ENCODE measurements at places on chromosomes 5 and 9.
A peak's percentile ranks its signal among the peaks of the same experiment; 100 is the strongest.

GRCh38 chr5:67102708-67103107 is 93.9 kb downstream of the CD180 start:
- no peak for DNase-seq

DNA sequence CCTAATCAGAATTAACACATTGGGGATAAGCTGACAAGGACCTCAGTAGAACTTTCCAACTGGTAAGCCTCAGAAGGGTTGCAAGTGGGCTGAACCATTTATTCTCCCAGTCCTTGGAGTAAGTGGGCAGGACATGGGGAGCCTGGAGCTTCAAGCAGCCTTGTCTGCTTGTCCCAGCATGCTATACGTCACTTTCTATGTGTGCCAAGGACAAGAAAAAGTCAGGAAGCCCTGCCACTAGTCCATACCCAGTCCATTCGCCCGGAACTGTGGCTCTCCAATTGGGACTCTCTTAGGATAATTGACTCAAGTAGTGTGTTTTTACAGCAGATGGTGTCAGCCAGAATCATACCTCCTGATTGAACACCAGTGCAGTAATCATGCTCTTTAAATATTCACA is 62.6 kb upstream of the FRRS1L start:
- no peak for DNase-seq

DNA sequence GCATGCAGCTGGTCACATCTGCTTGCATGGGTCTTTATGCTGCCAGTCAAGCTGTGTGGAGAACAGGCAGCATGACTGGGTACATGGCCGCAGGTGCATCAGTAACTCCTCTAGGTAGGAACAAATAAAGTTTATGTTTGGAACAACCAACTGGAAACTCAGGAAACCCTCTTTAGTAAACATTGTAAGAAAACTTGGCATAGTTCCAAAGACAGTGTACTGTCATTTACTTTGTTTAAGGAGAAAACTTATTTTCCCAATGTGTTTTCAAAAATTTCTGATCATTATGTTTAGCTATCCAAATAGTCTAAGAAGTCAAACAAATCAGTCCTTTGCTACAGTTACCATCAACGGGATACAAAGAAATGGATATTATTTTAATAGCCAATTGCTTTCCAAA is 386.0 kb downstream of the CHSY3 start:
- no peak for DNase-seq

DNA sequence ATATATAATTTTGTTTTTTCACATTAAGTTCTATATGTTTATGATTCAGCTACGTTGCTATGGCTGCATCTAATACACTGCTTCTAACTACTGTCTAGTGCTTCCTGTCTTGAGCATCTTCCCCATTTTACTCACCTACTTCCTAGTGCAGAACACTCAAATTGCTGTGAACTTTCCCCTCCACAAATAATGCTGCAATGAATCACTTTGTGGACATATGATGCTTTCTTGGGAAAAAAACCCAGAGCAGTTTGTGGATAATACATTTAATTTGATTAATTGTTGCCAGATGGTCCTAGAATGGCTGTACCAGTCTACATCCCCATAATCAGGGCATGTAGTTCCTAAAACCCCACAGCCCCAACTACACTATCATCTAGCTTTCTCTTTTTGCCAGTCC is 18.5 kb downstream of the CD180 start:
- DNase-seq, result no peak

- DNase-seq, result no peak
These were observed 270.6 kb downstream of the MLLT3 start for GRCh38 chr9:20351715-20352114.

DNA sequence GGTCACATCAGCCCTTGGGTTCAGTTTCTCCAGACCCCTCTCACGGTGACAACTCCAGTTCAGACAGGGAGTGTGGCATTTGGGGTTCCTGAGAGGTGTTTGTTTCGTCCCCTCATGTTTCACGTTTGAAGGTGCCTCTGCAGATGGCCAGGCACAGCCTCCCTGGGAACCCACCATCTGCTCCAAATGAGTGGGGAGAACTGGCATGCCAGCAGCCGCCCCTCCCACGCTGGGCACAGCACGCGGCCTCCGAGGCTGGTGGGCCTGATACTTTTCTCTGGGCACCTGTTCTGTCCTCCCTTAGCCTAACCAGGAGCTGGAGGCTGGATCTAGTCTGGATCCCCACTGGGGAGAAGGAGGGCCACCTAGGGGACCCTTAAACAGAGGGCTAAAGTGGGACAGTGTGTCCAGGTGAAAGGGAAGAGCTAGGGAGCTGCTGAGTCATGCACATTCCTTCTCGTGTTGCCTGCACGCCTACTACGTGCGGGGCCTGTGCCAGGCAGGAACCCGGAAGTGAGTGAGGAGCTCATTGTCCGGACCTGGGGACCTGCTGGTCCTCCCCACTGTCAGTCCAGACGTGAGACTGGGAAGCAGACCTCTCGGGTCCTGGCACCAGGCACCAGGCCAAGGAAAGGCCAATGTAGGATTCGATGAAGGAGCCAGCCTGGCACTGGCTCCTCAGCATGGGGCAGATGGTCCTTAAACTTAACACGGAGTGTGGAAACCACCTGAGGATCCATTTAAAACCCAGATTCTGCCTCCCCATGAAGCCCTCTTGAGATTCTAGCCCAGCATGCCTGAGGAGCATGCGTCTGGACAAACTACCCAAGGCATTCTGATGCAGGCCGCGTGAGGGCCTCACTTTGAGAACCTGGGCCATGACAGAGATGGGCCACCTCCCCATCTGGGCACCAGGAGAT is 11.7 kb downstream of the DNM1 start:
- no peak for DNase-seq

GRCh38 chr9:88738709-88739108 is 203.7 kb downstream of the NXNL2 start:
- no peak for DNase-seq

GRCh38 chr9:96626912-96627311 is 7.3 kb upstream of the CDC14B start:
- DNase-seq, result no peak

DNA sequence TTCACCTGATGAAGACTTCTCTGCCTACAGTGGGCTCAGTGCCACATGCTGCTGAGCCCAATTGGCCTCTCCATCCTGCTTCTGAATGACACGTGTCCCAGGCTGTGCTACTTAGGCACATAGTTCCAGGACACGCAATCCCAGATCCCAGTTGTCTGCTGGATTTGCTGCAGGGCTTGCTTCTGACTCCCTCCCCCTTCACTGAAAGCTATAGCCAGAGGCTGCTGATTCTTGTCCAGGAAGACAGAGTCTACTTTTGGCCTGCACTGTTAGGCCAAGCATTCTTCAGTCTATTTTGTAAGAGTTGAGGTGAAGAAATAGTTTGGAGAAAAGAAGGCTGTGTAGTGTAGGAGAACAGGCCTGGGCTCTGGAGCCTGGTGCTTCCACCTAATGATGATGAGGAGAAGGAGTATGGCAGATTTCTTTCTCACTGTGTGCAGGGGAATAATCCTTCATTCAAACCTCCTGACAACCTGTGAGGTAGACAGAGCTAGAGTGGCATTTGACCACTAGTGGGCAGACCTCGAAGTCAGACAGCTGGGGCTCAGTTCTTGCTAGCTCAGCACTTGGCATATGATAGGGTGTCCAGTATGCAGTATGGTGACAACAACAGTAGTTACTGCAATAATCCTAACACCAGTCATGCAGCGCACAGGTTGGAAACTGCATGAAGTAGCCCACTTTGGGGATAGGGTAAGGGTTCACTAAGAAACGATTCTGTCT is 19.5 kb upstream of the ASPN start:
- no peak for DNase-seq

- DNase-seq, result no peak
These were observed 157.1 kb downstream of the ARRDC3 start for GRCh38 chr5:91225848-91226686.

DNA sequence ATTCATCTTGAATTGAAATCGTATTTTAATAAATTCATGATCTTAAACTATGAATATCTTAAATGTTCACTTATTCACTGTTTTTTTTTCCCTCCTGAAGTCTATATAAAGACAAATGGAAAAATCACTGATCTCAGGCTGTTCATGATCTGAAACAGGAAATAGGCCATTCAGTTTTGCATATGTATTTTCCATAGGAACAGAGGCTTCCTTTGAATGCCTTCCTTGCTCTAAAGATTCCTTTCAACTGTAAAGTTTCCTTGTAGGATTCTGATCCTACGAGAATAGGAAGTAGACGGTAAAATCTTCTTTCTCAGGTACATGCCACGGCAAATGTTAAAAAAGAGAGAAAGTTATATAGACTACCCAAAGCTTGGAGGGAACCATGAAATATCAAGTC is 194.4 kb upstream of the PPP1R2B start:
- DNase-seq, result no peak

DNA sequence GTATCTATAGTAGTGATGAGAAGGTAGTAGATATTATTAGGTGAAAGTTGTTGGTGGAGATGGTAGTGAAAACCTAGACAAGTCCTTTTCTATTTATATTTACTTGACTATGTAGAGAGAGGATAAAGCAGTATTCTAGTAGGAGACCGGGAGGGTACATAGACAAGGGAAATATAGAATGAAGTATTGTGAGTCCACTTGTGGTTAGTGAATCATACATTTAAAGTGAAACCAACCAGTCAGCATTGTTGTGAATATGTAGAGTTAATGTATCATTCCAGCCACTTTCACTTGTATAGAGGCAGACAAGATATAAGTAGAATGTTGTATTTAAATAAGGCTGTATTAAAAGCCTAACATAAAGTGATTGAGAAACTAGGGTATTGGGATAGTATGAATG is 1711.3 kb upstream of the ACO1 start:
- no peak for DNase-seq

- DNase-seq, result no peak
These were observed 6.7 kb downstream of the SLCO4C1 start for GRCh38 chr5:102289251-102289899.

DNA sequence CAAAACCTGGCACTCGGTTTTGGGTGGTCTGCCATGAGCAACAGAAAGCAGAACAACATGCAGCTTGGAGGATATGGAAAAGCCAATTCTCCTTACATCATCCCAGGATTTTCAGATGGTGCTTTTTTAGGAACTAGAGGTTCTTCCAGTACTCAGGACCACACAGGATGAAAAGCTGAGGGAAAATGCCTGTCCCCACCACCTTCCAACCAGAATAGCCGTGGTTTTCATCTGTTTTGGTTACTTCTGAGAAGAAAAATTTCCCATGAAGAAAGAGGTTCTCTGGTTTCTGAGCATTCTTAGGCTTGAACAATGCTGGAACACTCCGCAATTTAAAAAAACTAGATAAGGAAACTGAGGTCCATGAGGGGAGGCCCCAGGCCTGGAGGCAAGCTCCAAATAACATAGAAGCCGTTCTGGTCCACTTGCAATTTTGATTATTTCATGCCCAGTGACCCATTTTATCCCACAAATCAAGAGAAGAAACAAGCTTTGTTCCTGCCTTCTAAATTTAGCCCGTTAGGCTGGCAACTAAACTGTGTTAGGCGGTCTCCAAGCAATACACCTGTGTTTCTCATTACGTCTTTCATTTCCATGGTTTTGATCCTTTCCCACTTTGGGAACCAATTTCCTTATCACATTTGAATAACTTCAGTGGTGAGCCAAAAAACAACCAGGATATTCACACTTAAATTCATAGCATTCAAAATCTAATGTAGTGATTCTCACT is 79.2 kb upstream of the SPIN1 start:
- DNase-seq, result no peak

- no peak for DNase-seq
These were observed 484.9 kb downstream of the BNC2 start for GRCh38 chr9:16385590-16385989.

GRCh38 chr9:32965999-32966722 is 35.3 kb downstream of the APTX start:
- DNase-seq, result no peak

DNA sequence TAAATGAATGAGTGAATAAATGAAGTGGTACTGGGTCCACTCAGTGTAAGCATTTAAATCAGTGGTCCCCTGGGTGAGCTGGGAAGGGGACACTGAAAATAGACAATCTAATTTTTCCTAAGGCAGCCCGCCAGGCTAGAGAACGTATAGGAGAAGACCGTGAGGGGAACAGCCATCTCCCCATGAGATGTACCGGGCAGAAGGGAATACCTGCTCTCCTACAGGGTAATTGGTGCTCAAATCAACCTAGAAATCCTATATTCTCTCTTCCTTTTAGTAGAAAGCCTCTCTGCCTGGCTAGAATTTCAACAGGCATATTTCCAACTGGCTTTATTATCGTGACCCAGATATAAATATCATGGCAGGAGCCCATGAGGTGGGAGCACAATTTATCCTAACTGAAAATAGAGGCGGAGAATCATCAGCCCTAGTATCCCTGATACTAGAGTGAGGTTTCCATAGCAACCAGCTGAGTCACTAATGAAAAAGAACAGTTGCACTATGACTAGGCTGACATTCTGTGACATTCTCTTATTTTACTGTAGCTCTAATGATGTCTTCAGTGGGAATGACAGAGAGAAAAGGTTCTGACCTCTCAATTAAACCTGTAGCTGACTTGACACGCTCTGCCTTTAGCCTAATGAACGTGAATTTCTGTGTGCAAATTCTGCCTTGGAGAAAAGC is 96.5 kb upstream of the CAST start:
- peak; percentile 54 for DNase-seq

GRCh38 chr5:177142098-177142611 is 8.6 kb downstream of the NSD1 start:
- no peak for DNase-seq

- DNase-seq, result peak; percentile 73
These were observed at the start of gene LRRC14B for GRCh38 chr5:191036-191948. Gene LRRC14B (plus strand): TSS chr5:191495. CDS start chr5:191539, 44 bp downstream.

- no peak for DNase-seq
These were observed 259.0 kb upstream of the IRX1 start for GRCh38 chr5:3336666-3337065.

- DNase-seq, result no peak
These were observed 301.7 kb upstream of the PCSK5 start for GRCh38 chr9:75588808-75589207.

- DNase-seq, result no peak
These were observed 60.3 kb downstream of the STX17 start for GRCh38 chr9:99966716-99967115.

- no peak for DNase-seq
These were observed 10.3 kb downstream of the ZFAND5 start for GRCh38 chr9:72354704-72355103.

DNA sequence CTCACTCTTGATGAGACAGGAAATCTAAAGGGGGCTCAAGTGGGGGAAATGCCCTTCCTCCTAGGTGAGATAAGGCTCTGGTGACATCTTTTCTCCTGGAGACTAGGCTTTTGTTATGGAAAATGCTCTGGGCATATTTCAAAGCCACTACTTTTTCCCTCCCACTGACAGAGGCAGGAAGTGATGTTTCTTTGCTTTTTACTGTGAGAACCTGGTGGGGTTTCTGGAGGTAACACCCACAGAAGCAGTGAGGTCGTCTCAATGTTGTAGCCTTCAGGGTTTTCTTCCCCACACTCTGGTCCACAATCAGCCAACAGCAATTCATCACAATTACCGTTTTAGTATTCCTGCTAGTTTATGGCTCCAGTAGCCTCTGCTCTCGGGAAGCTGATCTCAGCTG is 41.4 kb upstream of the FAM240B start:
- no peak for DNase-seq

GRCh38 chr9:98860871-98861293 is 53.4 kb downstream of the GALNT12 start:
- no peak for DNase-seq
